ENCODE measurements at places on chromosomes 2 and 18. TPM values are rescaled to one million over a fixed set of nuclear protein-coding genes. Genes with fewer than 3 reads are reported as not detected.

The CYTIP gene
- not detected for total RNA-seq

The HMSD gene
- not detected for total RNA-seq

The BUB1 gene
- 1.6 TPM for total RNA-seq

The MEP1B gene
- total RNA-seq, result not detected

The DLGAP1 gene
- 0.12 TPM for total RNA-seq

The POTEJ gene
- not detected for total RNA-seq

The GALR1 gene
- total RNA-seq, result not detected

The EVA1A gene
- 7.3 TPM for total RNA-seq

The SERPINB12 gene
- total RNA-seq, result 0.12 TPM
